Peyer's patch (tissue), 4 donors: ENCODE measurements at places on chromosomes 5 and 9. TPM values are rescaled to one million over a fixed set of nuclear protein-coding genes. Genes with fewer than 3 reads are reported as not detected.

Gene KIAA1958
- total RNA-seq: 17.2 TPM

- H3K27ac ChIP-seq: no peak overlapping the region
- no peaks in the 10 kb centered on the region for H3K4me1 ChIP-seq
- peaks cover 5% of the 10 kb centered on the region for H3K36me3 ChIP-seq
Measured at GRCh38 chr9:137492464-137493363, 33.6 kb upstream of the NSMF start.

DNA sequence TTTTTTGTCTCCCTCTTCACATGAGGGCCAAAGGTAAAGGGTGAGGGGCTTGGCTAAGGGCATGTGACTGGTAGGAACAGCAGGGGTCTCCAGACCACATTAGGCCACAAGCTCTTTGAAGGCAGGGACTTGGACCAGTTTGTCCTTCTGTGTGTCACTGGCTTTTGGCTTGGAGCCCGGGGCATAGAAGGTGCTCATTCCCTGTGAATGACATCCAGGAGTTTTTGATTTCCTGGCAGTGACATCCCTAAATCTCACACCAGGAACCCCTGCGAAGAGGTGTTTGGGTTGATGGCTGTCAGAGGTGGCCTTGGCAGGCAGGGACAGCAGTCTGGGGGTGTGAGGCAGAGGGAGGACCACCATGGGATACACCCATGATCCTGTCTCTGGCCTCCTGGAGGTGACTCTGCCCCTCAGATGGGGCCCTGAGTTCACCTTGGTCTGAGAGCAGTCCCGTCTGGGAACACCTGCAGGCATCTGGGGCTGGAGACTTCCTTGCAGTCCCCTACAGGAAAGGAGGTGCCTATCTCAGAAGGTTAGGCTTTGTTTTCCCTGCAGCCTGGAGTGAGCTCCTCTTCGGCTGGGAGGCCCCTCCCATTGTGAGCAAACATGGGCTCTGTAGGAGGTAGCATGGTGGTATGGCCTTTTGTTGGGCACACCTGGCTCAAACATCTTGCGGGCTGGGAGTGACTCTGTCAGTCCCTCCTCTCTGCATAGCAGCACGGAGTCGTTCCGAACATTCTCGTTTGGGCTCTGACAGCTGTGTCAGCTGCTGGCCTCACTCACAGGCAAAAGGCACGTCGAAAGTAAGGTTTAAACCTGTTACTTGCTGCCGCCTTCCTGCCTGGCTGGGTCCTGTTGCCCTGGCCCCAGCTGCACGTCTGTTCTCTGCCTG lies 38.6 kb upstream of the PITX1 start:
- H3K36me3 ChIP-seq: no peaks in the 10 kb centered on the region
- H3K4me1 ChIP-seq: no peaks in the 10 kb centered on the region
- no peak overlapping the region for H3K27ac ChIP-seq
- H3K27me3 ChIP-seq: no peaks in the 10 kb centered on the region

GRCh38 chr9:116480700-116481099 lies 206.4 kb upstream of the TRIM32 start:
- H3K27me3 ChIP-seq: no peaks in the 10 kb centered on the region
- no peak overlapping the region for H3K4me3 ChIP-seq
- H3K36me3 ChIP-seq: no peaks in the 10 kb centered on the region
- DNase-seq: no peak
- no peaks in the 10 kb centered on the region for H3K4me1 ChIP-seq

Gene DMRT3
- total RNA-seq: not detected

DNA sequence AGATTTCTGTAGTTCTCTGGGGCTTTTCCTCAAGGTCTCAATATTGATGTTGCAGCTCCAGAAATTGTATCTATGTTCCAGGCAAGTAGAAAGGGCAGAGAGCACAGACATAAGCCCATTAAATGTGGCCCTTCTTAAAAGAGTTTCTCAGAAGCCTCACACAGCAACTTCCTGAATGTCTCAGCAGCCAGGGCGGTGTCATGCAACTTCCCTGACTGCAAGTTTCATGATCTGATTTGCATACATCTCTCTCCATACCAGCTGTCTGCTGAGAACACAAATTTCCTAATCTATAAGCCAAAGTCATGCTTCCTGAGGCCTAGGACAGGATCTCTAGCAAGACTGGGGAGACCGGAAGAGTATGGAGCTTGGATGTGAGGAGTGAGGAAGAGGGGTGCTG lies 13.0 kb downstream of the RGS7BP start:
- no peak for DNase-seq
- no peak overlapping the region for H3K27ac ChIP-seq

- H3K4me1 ChIP-seq: no peaks in the 10 kb centered on the region
- DNase-seq: peak; percentile 78
Measured at GRCh38 chr9:77177894-77178794, 810 bp downstream of the VPS13A start.

- no peak for DNase-seq
- no peaks in the 10 kb centered on the region for H3K36me3 ChIP-seq
- H3K27me3 ChIP-seq: no peaks in the 10 kb centered on the region
Measured at GRCh38 chr9:71108937-71109336, 12.5 kb downstream of the TRPM3 start.

GRCh38 chr5:127839496-127840197 lies 136.5 kb downstream of the CCDC192 start:
- DNase-seq: no peak
- no peaks in the 10 kb centered on the region for H3K27me3 ChIP-seq
- no peak overlapping the region for H3K27ac ChIP-seq
- no peaks in the 10 kb centered on the region for H3K36me3 ChIP-seq

DNA sequence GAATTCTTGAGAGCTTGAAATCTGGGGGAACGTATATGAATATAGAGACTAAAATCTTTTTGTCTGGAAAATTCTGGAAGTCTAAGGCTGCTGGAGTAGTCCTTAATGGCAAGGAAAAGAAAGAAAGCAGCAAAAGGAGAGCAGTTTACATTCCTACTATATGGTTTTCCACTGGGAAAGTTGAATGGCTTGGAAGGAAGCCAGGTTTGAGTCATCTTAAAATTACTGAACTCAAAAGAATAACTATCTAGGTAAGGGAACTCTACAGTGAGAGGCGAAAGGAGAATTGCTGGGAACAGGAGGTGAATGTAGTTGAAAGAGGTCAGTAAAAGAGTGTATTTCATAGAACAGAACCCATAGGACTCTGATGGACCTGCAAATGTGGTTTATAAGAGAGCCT lies 258.1 kb upstream of the EDIL3 start:
- H3K27me3 ChIP-seq: no peaks in the 10 kb centered on the region
- no peak for DNase-seq
- H3K36me3 ChIP-seq: no peaks in the 10 kb centered on the region
- H3K4me1 ChIP-seq: no peaks in the 10 kb centered on the region
- no peak overlapping the region for H3K27ac ChIP-seq

Gene ZNF883
- total RNA-seq: not detected

Gene ECM2
- total RNA-seq: 9.6 TPM

Gene PCDHGA12
- total RNA-seq: 2.5 TPM

DNA sequence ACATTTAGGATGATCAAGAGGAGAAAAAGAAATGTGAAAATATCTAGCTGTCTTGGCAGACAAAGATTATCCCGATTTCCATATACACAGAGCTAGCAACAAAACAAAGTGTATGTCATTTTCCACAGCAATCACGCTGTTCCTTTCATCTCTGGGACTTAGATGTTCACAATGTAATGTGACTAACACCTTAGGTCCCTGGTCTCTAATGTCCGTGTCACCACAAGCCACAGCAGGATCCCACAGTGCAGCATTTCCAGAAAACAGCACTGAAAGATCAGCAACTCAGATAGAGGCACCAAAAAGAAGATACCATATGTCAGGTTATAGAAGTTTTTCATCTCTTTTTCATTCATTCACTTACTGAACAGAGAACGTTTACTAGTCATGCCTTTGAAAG lies 118.0 kb upstream of the TNPO1 start:
- H3K27ac ChIP-seq: no peak overlapping the region
- H3K27me3 ChIP-seq: no peaks in the 10 kb centered on the region
- H3K4me1 ChIP-seq: no peaks in the 10 kb centered on the region
- no peak for DNase-seq

- no peaks in the 10 kb centered on the region for H3K36me3 ChIP-seq
- H3K27ac ChIP-seq: peak overlapping the region; percentile 49
- H3K4me1 ChIP-seq: peaks cover 41% of the 10 kb centered on the region
- no peak overlapping the region for H3K4me3 ChIP-seq
- H3K27me3 ChIP-seq: no peaks in the 10 kb centered on the region
- DNase-seq: no peak
Measured at GRCh38 chr9:130330202-130330862, 64.8 kb downstream of the HMCN2 start.

- no peak overlapping the region for H3K27ac ChIP-seq
- no peaks in the 10 kb centered on the region for H3K4me1 ChIP-seq
- no peak overlapping the region for H3K4me3 ChIP-seq
Measured at GRCh38 chr5:110053824-110054223, 364.1 kb downstream of the MAN2A1 start.

DNA sequence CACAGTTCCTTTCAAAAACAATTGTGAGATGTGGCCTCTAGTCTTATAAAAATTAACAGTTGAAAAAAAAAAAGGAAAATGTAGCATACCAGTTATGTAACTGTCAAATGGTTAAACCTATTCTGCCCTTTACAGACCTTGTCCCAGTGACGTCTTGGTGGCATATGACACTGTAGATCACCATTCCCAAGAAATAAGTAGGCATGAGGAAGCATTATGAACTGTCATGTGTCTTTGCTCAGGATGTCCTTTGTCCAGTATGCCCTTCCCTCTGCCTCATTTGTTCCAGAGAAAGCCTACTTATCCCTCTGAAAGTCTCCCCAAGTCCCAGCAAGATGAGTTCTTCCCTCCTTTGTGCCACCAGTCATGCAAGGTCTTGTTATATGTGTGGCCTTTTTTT lies 63.2 kb downstream of the PAM start:
- H3K36me3 ChIP-seq: no peaks in the 10 kb centered on the region
- H3K4me1 ChIP-seq: no peaks in the 10 kb centered on the region
- H3K27ac ChIP-seq: no peak overlapping the region
- DNase-seq: no peak
- no peak overlapping the region for H3K4me3 ChIP-seq

Gene PCDHGB3
- total RNA-seq: 1.6 TPM

Gene DBH
- total RNA-seq: not detected

Gene PCDHA5
- not detected for total RNA-seq

Gene UBLCP1
- total RNA-seq: 11.5 TPM

Gene LTC4S
- 1.9 TPM for total RNA-seq

Gene SLC6A19
- 531 TPM for total RNA-seq

Gene ANGPTL2
- total RNA-seq: 11.1 TPM

- H3K27ac ChIP-seq: no peak overlapping the region
- no peak overlapping the region for H3K4me3 ChIP-seq
- no peaks in the 10 kb centered on the region for H3K4me1 ChIP-seq
- no peak for DNase-seq
- H3K36me3 ChIP-seq: no peaks in the 10 kb centered on the region
Measured at GRCh38 chr9:2208465-2208864, 193.3 kb downstream of the SMARCA2 start.

DNA sequence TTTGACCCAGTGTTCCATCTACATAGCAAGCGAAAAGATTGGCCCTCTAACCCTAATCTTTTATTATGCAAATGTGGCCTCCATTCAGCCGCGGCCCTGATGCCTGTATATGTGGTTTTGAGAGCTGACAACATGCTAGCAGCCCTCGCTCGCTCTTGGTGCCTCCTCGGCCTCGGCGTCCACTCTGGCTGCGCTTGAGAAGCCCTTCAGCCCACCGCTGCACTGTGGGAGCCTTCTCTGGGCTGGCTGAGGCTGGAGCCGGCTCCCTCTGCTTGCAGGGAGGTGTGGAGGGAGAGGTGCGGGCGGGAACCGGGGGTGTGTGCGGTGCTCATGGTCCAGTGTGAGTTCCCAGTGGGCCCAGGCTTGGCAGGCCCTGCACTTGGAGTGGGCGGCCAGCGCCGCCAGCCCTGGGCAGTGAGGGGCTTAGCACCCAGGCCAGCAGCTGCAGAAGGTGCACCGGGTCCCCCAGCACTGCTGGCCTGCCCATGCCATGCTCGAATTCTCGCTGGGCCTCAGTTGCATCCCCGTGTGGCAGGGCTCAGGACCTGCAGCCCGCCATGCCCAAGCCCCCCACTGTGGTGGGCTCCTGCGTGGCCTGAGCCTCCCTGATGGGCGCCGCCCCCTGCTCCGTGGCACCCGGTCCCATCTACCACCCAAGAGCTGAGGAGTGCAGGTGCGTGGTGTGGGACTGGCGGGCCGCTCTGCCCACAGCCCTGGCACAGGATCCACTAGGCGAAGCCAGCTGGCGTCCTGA lies 757.5 kb upstream of the CTNND2 start:
- no peaks in the 10 kb centered on the region for H3K27me3 ChIP-seq
- H3K36me3 ChIP-seq: no peaks in the 10 kb centered on the region
- H3K4me1 ChIP-seq: no peaks in the 10 kb centered on the region
- no peak for DNase-seq
- no peak overlapping the region for H3K4me3 ChIP-seq

DNA sequence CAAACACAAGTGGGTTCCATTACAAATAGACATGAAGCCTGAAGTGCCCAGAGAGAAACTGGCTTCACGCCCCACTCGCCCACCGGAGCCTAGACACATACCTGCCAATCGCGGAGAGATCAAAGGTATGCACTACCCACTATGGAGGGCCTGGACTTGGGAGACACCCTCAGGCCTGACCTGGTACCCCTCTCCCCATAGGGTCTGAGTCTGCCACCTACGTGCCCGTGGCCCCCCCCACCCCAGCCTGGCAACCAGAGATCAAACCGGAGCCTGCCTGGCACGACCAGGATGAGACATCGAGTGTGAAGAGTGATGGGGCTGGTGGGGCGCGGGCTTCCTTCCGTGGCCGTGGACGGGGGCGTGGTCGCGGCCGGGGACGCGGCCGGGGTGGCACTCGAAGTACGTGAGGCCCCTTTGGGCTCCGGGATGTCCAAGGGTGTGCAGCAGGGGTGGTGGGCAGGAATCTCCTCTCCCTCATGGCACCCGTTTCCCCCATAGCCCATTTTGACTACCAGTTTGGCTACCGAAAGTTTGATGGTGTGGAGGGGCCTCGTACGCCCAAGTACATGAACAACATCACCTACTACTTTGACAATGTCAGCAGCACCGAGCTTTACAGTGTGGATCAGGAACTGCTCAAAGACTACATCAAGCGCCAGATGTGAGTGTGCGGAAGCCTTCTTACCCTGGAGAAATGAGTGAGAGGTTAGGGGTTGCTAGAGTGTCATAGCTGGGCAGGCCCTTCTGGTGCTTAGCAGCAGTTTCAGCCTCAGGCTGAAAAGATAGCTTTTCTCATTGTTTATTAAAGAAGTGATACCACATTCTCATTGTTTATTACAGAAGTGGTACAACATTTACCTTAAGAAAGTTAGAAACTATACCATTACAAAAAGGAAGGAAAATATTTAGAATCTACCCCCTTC lies 38.7 kb downstream of the LARP1 start:
- H3K4me1 ChIP-seq: no peaks in the 10 kb centered on the region
- no peaks in the 10 kb centered on the region for H3K36me3 ChIP-seq
- DNase-seq: no peak
- no peak overlapping the region for H3K27ac ChIP-seq
- H3K27me3 ChIP-seq: no peaks in the 10 kb centered on the region

Gene GKAP1
- 22.3 TPM for total RNA-seq
